AG08395 (cell line): ENCODE measurements at places on chromosomes 16 and 17.

- DNase-seq, result no peak
Observed at GRCh38 chr16:89166696-89167424, 4.7 kb upstream of the CDH15 start.

DNA sequence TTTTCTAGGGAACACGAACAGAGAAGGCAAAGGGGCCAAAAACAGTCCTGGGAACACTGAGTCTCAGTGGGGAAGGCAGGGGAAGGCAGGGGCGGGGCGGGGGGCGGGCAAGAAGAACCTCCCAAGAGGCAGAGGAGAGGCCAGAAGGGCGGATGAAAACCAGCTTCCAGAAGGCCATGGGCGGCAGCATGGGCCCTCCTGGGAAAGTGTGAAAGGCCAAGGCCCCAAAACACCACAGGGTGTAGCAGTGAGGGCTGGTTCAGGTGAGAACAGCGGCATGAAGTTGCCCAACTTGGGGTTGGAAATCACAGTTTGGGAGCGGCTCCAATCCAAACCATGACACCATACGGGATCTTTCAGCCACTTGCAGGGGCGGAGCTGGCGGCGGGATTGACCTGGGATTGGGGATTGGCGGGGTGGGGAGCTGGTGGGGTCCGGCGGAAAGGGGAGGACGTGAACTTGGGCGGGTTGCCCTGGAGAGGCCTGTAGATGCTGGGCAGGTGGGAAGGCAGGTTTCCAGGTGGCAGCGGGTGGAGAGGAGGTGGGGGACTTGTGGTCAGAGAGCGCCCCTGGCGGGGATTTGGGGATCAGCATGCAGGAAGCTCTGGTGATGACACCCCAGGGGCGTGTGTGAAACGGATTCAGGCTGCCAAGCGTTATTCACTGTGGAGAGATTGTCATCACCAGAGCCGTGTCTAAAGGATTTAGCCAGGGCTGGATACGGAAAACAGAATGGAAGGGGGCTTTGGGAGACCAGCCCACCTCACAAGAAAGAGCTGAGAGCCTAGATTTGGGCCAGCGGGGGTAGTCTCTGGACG, 80.9 kb downstream of the ARHGAP23 start:
- peak; percentile 94 for DNase-seq

- no peak for DNase-seq
Observed at GRCh38 chr17:18300725-18301480, 13.9 kb downstream of the TOP3A start.

- DNase-seq, result no peak
Observed at GRCh38 chr16:48622456-48623303, 12.7 kb upstream of the N4BP1 start.

DNA sequence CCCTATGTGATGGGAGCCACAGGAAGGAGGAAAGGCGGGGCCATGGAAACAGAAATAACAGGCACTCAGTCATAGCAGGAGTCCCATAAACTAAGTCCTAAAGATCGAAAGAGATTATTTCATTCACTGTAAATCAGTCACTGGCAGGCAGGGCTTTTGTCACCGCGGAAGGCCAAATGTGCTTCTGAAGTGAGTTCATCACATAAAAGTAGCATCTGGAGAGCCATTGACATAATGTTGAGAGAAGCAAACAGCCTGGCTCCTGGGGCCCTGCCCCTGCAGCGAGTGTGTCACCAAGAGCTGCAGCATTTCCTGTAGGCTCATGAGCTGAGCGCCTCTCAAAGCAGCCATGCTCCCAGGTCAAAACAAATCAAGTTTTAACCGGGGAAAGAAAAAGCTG, 476.2 kb downstream of the HAPSTR1 start:
- no peak for DNase-seq

- DNase-seq, result peak; percentile 88
Observed at GRCh38 chr17:57995076-57995956, 7.3 kb upstream of the VEZF1 start.

GRCh38 chr17:77371117-77371887, 230.5 kb downstream of the SEC14L1 start:
- DNase-seq, result peak; percentile 78

GRCh38 chr16:5580296-5580695, 482.7 kb upstream of the EEF2KMT start:
- DNase-seq, result no peak

DNA sequence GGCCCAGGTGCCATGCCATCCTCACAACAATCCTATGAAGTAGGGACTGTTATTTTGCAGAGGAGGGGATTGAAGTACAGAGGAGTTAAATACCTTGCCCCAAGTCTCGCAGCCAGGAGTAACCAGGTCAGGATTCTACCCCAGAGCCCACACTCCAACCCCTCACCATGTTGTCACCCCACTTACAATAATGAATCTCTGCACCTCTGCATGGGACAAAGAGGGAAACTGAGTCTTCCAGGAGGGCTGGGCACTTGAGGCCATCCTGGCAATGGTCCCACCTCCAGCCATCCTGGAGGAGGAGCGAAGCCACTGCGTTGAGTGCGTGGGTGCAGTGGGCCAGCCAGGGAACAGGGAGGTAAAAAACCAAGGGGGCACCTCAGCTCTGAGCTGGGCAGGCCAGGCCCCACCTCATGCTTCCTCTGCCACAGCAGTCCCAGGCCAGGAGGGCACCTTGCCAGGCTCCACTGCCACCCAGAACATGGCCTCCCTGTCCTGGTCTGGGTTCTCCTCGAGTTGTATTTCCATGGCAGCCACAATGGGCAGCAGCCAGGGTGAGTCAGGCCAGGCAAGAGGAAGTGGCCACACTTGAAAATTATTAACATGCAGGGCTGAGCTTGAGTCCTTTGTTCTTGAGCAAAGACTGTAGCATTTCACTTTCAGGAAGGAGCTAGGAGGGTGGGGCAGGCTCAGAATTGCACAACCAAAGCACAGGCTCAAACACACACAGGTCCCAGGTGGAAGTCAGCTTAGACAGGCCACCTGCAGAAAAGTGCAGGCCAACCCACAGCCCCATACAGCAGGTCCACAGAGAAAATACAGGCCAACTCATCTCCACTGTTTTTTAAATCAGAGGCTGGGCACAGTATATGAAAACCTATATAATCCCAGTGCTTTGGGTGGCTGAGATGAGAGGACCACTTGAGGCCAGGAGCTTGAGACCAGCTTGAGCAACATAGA, 52.1 kb downstream of the CUEDC1 start:
- DNase-seq, result peak; percentile 94

DNA sequence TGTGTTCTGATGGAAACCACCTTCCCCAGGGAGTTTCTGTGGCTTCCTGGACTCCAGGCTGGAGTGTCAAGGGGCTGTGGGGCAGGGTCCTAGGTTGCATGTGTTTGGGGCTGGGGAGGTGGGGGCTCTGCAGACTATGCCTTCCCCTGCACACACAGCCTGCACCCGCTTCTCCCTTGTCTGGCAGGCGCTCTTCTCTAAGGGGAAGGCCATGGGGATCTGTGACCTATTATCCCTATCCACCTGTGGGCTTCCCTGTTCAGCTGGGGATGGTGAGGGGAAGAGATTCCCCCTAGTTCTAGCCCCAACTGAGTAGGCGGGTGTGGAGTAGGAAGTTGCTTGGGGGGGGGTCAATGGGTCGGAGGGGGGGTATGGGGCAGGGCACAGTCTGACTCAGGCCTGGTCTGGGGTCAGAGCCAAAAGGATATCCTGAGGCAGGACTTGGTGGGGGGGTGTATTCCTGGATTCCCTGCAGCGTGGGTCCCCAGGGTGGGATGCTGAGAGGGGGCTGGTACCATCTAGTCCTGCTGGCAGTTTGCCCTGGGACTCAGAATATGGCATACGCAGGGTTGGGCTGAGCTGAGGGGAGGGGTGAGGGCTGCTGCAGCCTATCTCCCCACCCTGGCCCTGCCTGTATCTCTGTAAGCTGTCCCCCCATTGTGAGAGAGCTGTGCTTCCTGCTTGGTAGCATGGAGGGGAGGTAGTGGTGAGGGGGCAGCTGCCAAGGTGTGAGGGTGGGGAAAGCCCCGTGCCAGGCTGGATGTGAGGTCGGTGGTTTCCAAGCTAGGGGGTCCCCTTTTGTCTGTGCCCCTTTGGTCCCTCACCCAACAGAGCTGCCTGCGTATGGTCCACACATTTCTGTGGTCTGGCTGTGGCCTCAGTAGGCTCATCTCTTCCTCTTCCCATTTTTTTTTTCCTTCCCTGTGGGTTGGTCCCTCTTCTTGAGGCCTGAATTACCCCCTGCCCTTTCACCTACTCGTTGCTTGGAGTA, 14.7 kb downstream of the RARA start:
- DNase-seq, result peak; percentile 76

DNA sequence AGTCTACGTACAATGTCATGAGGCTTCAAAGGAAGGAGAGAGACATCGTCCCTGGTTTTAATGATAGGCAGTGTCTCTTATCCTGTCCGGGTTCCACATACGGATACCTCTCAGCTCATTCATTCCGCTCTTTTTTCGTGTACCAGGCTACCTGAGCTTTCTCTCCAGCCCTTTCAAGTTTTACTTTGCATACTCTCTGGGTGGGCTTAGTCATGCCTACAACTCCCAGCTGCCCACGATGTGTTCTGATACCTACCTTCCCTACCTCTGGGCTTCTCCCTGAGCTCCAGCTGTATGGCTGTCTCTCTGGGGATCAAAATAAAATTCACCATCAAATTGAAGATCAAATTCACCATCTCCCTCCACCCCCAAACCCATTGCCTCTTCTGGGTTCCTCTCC, 354.0 kb upstream of the EEF2KMT start:
- no peak for DNase-seq

- DNase-seq, result no peak
Observed at GRCh38 chr17:33972763-33973162, 282.3 kb upstream of the CCL2 start.

DNA sequence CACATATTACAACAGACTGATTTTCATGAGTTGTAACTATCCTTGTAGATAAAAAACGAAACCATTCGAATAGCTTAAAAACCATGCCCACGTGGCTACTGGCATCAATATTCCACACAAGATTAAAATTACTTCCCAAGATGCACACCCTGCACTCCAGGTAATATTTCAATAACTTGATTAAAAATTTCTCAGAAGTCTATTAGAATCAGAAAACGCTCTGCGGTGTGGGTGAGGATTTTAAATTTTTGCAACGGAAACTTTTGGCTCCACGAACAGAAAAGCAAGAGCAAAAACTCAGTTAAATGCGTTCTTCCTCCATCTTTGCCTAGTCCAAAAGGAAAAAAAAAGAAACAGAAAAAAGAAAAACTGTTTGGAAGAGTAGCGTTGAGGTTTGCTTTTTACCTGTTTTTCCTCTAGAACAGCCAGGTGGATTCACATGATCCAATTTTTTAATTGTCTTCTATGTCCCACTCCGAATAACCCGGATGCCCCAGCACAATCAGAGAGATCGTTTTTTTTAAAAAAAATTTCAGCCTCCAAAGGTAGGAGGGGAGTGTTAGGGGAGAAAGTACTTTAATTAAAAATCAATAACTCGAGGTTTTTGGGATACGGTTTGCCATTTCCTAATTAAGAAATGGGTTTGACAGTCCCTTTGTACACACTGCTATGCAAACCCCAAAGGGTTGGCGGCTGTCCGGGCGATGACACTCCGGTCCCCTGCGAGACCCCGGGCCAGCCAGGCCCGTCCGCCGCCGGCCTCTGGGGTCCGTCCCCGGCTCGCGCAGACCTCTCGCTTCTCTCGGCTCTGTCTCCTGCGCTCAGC, 708 bp upstream of the NFAT5 start:
- DNase-seq, result no peak

- no peak for DNase-seq
Observed at GRCh38 chr17:32697728-32698625, 178.9 kb downstream of the MYO1D start.

DNA sequence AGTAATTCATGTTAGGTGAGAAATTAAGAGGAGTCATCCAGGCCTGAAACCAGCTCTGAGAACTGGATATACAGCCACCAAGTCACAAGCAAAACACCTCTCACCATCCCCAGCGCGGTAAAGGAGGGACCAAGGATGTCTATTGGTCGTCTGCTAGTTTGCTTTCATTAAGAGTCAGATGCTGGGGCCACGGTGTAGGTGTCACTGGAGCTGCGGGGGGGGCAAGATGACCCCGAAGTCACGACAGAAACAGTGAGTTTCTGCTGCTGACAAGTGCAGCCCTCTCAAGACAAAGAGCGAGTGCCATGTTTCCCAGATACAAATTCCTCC, 790 bp downstream of the NCBP3 start:
- no peak for DNase-seq

GRCh38 chr16:20844588-20844987, 38.3 kb downstream of the REXO5 start:
- DNase-seq, result no peak

DNA sequence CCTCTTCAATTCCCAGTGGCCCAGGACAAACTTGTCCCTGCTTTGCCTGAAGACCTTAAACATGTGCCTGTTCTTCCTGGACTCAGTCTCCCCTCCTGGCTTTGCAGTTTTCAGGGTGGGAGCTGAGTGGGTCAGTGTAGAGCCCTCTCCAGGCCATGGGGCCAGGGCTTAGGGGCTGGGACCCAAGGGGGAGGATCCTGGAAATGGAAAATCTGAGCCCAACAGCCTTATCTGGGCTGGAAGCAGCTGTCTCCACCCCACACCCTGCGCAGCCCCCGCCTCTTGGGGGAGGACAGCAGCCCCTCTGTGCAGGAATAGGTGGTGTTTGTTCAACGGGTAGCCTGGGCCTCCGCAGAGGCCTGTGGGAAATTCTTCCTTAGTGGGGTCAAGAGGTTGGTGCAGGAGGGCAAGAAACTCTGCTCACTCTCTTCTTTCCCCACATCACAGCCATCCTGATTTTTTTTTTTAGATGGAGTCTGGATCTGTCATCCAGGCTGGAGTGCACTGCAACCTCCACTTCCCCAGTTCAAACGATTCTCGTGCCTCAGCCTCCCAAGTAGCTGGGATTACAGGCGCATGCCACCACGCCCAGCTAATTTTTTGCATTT, 6.8 kb upstream of the SMTNL2 start:
- DNase-seq, result no peak

GRCh38 chr17:14701886-14702285, 401.0 kb downstream of the HS3ST3B1 start:
- no peak for DNase-seq

DNA sequence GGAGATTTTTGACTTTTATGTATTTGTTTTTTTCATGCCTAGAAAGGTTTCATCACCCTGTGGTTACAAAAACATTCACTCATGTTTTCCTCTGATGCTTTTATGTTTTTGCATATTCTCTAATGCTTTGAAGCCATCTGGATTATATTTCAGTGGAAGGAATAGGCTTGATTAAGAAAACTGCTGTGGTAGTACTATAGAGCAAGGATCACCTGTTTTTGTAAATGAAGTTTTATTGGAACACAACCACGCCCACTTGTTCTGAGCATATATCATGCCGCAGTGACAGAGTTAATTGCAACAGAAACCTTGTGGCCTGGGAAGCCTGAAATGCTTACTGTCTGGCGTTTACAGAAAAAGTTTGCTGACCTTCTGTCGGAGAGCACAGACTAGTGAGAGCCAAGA, 11.5 kb downstream of the COX10 start:
- peak; percentile 31 for DNase-seq

DNA sequence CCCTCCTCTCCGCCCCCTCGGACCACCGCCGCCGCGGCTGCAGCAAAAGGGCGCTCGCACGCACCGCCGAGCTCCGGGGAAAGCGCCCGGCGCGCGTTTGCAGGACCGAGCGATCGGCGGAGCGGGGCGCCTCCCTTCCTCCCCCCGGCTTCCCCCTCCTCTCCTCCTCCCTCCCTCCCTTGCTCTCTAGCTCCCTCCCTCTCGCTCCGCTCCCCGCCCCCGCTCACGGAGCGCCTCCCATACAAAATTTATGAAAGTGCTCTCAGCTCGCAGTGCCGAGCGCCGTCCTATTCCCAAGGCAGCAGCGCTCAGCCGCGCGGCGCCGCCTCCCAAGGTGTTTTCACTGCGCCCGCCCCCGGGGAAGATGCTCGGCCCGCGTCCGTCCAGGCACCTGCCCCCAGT, at the start of gene RTN4RL1:
RTN4RL1 (minus strand) TSS at position 115 of the 402 bp plus-strand sequence. CDS start 469 bp downstream, outside the sequence.
- DNase-seq, result peak; percentile 85
